Tibial nerve (tissue), 4 donors: ENCODE measurements at places on chromosomes 16 and 17.

DNA sequence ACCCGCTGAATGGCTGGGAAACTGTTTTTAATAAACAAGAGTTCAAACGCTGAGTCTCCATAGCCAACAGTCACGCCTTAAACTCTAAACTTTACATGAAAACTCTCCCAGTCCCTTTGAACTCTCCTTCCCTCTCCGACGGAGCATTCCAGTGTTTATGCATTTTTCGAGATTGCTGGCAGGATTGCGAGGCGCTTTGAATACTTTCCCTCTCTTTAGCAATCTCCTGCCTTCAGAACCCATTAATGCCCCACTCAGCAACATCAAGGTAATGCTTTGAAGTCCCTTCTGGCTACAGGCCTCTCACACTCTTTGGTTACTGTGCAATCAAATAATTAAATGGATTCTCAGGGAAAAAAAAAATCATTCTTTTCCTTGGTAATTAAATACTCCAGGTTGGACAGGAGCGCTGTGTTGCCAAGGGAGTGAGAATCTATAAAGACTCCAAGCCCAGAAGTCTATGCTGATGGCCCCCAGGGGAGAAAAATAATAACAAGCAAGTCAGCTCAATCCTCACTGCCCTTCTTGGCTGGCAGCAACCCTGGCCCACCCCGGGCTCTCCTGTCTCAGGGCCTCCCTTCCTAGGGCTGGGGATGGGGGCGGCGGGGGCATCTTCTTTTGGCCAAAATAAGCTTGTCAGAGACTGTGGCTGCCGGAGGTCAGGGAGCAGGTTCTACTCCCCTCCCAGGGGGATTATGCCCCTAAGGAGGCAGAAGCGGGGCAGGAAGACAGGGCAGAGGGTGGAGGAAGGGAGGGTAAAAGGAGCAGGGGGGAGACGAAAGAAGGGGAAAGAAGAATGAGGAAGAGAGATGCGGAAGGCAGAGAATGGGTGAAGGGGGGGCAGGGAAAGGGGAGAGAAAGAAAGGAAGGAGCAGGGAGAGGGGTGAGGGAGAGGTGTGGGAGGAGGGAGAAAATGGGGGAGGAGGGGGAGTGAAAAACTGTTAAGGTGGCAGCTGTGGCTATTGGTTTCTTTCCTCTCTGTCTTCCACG lies 45.2 kb downstream of the AXIN2 start:
- DNase-seq: no peak

DNA sequence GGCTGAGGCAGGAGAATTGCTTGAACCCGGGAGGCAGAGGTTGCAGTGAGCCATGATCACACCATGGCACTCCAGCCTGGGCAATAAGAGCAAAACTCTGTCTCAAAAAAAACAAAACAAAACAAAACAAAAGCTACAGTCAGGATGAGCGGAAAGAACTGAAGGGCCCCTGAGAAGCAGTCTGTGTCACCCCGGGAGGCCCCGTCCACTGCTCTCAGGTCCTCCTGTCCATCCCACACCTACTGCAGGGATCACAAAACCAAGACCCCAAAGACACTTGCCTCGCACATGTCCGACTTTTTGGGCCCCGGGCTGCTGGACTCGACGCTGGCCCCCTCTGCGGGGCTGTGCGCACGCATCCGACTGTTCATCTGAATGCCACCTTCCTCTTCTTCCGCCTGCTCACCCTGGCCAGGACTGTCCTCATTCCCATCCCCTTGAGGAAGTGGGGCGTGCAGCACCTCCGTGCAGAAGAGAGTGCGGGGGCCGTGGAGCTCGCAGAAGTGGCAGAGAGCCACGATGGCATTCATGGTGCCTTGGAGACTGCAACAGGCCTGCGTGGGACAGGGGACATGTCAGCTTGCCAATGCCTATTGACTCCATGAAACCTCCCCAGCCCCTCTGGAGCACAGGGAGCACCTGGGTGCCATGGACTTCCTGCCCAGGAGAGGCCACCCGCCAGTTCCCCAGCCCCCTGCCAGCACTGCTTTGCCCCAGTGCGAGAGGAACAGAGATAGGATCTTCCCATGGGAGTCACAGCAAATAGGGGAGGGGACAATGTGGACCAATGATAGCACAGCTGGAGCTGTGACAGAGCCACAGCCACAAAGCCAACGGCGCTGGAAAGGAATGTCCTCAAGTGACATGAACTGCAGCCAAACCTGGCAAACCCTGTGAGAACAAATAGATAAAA lies 9.1 kb downstream of the FLCN start:
- DNase-seq: no peak

- no peak for DNase-seq
Observed at GRCh38 chr16:73794994-73795393, 501.6 kb upstream of the PSMD7 start.

DNA sequence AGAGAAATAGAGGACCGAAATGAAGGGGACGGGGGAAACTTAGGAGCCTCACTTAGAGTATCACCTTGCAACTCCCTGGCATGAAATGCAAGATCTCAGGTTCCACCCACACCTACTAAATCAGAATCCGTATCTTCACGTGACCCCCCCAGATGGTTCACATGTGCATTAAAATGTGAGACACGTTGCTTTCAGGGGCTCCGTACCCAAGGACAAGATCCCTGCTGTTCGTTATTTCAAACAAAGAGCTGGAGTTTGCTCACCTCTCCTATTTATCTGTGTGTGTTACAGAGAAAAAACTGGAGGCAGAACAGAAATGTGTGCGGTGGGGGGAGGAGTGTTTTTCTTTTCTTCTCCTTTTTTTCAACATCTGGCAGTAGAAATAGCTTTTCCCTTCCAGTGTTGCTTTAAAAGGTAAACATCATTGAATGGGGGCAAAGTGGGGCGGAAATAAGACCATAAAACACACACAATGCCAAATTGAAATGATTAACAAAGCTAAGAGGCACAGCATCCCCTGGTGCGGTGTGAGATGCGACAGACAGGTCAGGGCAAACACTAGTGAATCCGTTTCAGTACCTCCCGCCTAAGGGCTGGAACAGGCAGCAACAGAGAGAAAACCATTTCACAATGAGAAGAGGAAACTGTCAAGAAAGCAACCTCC lies 145.4 kb downstream of the SOX9 start:
- no peak for DNase-seq

- DNase-seq: no peak
Observed at GRCh38 chr17:1793447-1793806, 31.6 kb downstream of the SERPINF1 start.

- no peak for DNase-seq
Observed at GRCh38 chr16:85626191-85626981, 13.3 kb downstream of the GSE1 start.

DNA sequence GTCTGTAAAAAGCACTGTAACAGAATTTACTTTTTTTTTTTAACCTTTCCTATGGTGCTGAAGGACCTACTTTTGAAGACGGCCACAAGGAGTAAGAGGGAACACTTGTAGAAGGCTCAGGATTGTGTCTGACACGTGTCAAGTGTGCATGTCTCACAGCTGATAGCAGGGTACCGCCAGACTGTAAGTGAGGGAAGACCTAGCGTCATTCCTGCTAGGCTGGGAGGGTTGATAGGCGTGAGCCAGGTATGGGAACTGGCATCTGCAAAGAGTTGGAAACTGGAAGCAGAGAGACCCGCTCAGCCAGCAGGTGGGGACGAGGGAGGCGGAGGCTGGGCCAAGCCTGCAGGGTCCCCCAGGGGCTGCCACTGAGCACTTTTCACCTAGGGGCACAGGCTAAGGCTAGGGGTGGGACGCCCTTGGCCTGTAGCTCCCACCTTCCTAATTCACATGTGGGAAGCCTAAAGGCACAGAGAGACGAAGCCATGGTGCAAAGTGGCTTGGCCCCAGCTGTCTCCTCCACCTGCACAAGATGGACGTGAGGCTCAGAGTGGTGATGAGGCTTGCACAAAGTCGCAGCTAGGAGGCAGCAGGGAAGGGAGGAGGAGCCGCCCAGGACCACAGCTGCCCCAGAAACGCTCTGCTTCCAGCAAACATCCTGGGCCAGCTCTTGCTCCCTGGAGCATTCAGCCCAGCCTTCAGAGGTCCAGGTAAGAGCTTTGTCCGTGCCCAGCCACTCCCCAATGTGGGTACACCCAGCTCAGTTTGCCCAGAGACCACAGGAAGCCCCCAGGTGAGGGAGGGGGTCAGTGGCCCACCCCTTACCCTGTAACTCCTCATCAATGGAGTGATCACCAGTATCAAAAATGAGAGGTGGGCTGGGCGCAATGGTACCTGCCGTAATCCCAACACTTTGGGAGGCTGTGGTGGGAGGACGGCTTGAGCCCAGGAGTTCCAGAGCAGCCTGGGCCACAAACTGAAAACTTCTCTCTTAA lies 18.9 kb downstream of the VASN start:
- no peak for DNase-seq

GRCh38 chr17:42179911-42180410 lies 981 bp downstream of the KCNH4 start:
- DNase-seq: no peak

GRCh38 chr17:2262135-2262587 lies 41.4 kb downstream of the SMG6 start:
- no peak for DNase-seq

DNA sequence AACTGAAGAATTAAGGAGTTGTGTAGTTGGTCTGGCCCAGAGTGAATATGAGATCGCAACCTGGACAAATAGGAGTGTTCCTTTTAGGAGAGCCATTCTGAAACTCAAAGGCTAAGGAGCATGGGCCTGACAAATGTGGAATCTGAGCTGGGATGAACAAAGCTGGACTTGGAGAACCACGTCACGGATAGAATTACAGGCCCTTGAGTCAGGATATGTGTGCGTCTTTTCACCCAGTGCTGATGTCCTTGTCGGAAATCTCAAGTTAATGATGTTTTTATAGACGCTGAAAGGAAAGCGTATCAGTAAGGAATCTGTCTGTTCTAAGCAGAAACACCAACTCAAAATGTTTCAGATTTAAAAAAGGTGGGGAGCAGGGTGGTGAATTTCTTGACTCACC lies 173.8 kb upstream of the ZKSCAN2 start:
- DNase-seq: no peak

GRCh38 chr17:55587608-55588139 lies 76.4 kb upstream of the SMIM36 start:
- DNase-seq: peak; percentile 64
